NCI-H1436 treated with DMSO at 0.1 percent for 48 hours (cell line): ENCODE measurements at places on chromosomes 3 and 15.

- peak; percentile 81 for DNase-seq
Observed at GRCh38 chr3:117611211-117611610, 901.6 kb downstream of the TUSC7 start.

DNA sequence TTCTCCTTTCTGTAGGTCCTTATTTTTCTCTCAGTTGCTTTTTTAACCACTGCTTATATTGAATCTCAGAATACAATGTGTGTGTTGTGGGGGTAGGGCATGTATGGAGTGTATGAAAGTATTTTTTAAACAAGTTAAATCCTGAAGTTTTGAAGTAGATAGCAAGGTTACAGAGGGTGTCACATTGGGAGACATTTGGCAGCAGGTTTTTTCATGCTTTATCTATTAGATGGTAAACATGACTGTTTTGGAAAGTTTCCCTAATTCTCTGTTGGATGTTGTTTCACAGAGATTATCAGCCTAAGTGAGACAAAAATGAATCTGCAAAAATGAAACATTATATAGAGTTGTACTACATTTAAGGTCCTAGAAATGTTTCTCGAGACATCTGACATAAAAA, 190.6 kb upstream of the ARPP21 start:
- DNase-seq = no peak

- no peak for DNase-seq
Observed at GRCh38 chr3:21954709-21955108, 203.7 kb upstream of the ZNF385D start.

DNA sequence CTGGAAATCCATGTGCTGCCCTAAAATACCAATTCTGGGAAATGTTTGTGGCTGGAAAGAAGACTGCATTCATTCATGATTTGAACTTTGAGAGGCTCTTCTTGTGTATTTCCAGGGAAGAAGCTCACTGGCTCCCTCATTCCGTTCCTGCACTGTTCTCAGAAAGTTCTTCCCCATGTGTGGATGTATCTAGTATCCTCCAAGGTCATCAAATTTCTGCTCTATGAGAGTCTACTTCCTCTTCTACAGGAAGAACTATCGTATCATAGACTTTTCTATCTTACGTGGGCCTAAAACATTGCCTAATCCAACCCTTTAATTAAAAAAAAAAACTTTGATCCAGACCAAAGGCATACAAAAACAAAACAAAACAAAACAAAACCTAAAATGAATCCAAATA, 2.9 kb downstream of the CCR3 start:
- no peak for DNase-seq

- no peak for DNase-seq
Observed at GRCh38 chr15:56342653-56343052, 22.6 kb upstream of the TEX9 start.

- DNase-seq = no peak
Observed at GRCh38 chr15:91431041-91431715, 331.1 kb downstream of the SV2B start.

DNA sequence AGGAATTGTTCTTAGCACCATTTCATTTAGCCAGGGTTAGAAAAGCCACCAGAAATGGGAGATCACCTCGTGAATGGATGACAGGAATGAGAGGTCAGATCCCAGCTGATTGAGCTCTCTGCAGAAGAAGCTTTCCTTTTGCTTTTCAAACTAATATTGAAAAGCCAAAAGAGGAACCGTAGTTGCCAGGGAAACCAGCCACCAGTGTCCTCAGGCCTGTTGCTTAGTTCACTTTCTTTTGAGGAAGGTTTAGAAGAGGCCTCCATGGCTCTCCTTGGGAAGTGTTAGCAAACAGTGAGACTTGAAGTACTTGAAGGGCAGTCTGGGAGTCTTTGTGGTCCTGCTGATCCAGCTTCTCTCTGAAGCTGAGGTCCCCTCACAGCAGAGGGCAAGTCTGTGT, 7.4 kb upstream of the CCK start:
- DNase-seq = no peak

DNA sequence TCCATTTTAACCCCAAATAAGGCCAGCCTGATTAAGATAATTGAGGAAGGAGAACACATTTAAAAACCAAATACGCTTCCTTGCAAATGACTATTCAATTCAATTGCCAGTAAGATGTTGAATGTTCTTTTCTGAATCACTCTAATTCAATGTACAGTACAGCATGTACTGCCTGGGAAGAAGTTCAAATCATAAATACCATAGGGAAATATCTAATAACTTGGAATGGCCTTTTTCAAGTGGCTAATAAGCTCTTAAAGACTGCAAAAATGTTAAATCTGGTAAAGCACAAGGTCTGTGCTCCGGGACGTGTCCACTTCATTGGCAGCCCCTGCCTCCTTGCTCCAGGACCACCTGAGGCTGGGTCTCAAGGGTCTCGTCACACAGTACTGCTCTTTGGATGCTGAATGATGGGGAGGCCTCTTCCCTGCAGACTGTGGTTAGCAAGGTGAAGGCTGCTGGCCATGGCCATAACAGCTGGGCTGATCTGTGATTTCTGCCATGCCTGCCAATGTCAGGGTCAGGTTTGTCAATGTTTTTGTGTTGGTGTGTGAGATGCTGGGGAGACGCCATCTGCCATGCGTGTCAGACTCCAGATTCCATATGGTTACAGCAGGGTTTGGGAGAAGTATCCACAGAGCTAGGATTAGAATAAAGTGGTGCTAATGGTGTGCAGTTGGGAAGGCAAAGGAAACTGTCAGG, 300.5 kb downstream of the ADAMTS17 start:
- no peak for DNase-seq

- no peak for DNase-seq
Observed at GRCh38 chr15:64753480-64754185, 21.8 kb downstream of the RBPMS2 start.

GRCh38 chr3:52891164-52891563, 6.2 kb downstream of the STIMATE start:
- DNase-seq = no peak
